Activated CD4-positive, alpha-beta T cell treated with anti-CD3 and anti-CD28 coated beads, Interleukin-2, amount 50 U/mL, for 24 hours (primary cell): ENCODE measurements at places on chromosomes 16 and 17.

GRCh38 chr16:7377231-7377630 is 44.6 kb downstream of the RBFOX1 start:
- no peak for DNase-seq

DNA sequence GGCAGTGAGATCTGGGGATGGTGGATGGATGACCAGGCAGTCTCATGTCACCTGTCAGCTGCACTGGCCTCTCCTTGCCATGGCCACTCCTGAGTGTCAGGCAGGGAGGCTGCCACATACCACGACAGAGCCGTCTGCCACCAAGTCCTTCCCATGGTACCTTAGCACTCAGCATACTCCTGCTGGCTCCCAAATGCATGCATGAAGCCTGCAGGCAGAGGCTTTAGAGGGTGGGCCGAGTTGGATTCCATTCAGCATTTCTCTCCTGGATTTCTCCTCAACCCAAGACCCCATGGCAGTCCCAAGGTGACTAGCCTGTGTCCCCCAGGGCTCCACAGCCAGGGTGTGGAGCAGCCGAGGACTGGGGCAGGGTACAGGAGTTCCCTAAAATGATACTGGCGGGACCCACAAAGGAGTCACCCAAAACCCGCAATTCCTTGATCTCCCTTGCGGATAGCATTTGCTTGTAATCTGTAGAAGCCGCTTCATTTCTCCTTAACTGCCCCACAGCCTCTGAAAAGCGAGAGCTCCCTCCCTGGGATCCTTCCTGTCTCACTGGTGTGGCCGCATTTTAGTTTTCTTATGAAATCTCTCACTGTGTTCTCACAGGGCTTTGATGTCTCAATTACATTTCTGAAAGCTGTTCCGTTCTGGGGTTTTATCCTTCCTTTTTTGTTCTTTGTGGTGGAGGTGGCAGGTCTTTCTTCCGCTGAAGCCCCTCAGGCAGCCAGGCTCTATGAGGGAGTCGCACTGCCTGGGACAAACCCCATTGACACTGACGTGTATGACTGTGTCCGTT is 141.4 kb downstream of the SOCS1 start:
- DNase-seq = peak; percentile 28

GRCh38 chr16:8502446-8502845 is 87.9 kb downstream of the TMEM114 start:
- DNase-seq = no peak

GRCh38 chr17:1495265-1495989 is 2.9 kb upstream of the MYO1C start:
- DNase-seq = no peak

- no peak for DNase-seq
Observed at GRCh38 chr17:72511874-72512273, 391.1 kb downstream of the SOX9 start.

DNA sequence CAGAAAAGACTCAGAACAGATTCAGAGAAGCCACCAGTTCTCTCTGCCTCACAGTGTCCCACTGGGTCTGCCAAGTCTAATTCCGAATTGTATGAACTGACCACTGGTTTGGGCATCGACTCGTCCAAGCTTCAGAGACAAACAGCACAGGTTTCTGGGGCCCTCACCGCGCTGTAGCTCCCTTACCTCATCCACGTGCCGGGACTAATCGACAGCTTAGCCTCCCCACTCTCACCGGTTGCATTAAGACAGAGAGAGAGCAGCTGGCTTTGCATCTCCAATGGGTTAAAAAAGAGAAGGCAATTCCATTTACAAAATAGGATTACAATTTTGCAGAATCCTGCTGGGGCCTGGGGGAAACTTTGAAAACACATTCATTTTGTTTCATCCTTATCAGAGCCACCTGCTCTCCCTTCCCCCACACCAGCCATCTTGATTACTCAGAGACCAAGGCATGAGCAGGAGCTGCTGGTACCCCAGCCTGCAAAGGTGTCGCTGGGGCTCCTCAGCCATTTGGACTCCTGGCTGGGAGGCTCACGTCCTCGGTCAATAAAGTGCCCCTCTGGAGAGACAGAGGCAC is 95.3 kb upstream of the RPL38 start:
- no peak for DNase-seq

DNA sequence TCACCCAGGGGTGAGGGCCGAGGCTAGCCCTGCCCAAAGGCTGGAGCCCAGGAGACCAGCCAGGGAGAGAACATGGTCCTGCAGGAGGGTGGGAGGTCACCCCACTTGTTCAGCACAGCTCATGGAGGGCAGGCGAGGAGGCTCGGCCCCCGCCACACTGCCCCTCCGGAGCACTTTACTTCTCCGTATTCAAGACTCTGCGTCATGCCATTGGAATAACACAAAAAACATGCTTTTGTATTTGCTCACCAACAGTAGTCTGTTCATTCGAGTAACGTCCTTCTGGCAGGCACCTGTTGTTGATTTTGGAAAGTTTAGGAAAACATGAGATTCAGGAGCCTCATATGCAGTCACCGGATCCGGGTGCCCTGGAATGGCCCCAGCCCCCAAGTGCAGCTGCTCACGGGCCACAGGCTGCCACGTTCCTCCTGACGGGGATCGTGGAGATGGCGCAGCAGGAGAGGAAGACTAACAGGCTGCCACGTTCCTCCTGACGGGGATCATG is 81.1 kb upstream of the DNAH17 start:
- DNase-seq = no peak
